Urothelium cell line (cell line): ENCODE measurements at places on chromosomes 2 and 18.

DNA sequence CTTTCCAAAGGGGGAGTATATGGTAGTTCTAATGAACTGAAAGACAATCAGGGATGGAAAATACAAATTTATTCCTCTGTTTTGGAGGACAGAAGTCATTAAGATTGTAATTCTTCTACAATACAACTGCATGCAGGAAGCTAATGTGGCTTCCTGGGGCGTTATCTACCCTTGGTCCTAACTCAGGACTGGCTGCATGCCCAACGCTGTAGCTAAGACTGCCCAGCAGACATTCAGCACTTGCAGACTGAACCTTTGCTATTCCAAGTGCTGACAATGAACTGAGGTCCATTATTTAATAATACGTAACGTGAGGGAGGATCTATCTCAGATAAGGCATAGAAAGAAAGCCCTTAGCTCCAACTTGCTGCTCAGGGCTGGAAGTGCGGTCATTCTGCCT lies 53.2 kb downstream of the ZAP70 start:
- DNase-seq, result no peak

DNA sequence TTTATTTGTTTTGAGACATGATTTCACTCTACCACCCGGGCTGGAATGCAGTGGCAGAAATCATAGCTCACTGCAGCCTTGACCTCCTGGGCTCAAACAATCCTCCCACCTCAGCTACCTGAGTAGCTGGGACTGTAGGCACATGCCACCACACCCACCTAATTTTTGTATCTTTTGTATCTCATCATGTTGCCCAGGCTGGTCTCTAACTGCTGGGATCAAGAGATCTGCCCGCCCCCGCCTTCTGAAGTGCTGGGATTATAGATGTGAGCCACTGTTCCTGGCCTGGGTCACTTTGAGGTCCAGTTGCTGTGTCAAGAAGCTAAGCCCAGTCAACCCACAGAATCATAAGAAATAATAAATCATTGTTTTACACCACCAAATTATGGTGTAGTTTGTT lies 38.4 kb downstream of the TSN start:
- DNase-seq, result no peak

DNA sequence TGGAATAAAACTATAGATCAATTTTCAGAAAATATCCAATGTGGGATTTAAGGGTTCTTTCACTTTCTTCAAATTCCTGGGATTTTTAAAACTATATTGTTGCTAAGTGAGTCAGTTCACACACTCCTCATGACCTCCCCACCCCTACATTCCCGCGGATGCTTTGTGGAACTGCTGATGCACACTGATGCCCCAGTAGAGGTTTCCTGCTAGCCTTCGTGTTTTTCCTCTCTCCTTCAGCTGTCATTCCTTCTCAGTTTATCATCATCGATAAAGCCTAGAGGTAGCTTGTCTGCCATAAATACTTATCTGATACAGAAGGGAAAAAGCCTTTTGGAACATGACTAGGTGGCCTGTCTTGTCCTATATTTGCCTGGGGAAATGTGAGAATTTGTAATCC lies 67.4 kb upstream of the GALNT5 start:
- DNase-seq, result peak; percentile 50

- no peak for DNase-seq
Measured at GRCh38 chr18:21298351-21298750, 56.3 kb downstream of the GREB1L start.

GRCh38 chr18:42780171-42780570 lies 335.3 kb downstream of the RIT2 start:
- DNase-seq, result no peak

- no peak for DNase-seq
Measured at GRCh38 chr2:84137034-84137433, 322.0 kb downstream of the SUCLG1 start.

- DNase-seq, result no peak
Measured at GRCh38 chr2:43065871-43066270, 160.5 kb downstream of the ZFP36L2 start.

GRCh38 chr2:70140791-70141211 lies 50.0 kb downstream of the C2orf42 start:
- DNase-seq, result no peak

DNA sequence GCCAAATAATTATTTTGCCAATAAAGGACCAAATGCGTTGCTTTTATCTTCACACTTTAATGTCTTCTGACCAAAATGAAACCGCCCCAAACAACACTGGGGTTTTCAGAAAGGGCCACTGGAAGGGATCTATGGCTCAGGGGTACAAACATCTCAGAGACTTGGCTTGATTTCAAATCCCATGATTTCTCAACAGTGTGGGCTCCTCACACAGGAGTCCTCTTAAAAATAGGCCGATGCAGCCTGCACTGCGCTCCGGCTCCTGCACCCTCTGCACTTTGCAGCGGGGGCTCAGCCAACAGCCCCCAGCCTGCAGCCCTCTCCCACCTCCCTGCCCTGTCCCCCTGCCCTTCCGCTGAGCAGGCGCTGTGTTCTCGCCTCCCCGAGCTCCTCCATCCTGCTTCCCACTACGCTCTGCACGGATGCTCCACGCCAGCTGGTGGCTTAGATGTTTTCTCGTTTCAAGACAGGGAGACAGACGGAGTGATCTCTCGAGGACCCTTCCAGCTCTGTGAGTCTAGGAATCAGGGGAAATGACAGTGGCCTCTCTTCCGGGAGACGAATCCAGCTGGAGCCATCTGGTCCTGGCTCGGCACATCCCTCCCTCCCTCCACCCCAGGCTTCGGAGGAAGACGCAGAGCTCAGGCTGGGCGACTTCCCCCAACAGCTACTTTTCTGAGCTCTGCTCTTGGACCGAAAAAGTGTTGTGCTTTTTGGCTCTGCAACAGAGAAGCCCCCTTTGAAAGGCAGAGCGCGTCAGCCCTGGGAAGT lies 71.4 kb downstream of the KCNF1 start:
- no peak for DNase-seq

GRCh38 chr2:44965684-44966083 lies 24.2 kb downstream of the SIX3 start:
- DNase-seq, result no peak

DNA sequence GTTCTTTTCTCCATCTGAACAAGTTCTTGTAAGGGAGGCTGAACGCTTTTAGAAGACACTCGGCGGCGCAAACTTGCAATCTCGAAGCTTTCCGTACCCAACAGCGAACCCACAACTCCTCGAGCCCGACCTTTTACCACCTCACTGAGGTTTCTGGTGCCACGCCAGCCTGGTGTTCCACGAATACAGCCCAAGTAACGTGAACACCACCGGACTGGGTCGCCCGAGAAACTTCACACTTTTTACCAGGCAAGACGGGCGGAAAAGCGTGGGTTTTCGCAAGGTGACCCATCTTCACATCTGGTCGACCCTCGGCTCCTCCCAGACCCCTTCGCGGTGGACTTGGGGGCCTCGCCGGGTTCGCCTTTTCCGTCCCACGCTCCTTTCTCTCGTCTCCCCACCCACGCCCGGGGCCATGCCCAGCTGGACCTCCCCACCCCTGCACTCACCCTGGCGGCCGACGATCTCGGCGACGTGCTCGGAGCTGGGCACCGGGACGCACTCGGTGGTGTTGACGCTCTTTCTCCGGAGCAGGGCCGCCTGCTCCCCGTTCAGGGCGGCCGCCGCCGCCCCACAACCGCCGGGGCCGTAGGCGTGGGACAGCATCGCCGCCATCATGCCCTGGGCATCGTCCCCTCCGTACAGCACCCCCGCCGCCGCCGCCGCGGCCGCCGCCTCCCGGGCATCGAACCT lies 1.2 kb downstream of the MEX3C start:
- DNase-seq, result peak; percentile 6

- no peak for DNase-seq
Measured at GRCh38 chr2:236014408-236015131, 153.6 kb downstream of the GBX2 start.

DNA sequence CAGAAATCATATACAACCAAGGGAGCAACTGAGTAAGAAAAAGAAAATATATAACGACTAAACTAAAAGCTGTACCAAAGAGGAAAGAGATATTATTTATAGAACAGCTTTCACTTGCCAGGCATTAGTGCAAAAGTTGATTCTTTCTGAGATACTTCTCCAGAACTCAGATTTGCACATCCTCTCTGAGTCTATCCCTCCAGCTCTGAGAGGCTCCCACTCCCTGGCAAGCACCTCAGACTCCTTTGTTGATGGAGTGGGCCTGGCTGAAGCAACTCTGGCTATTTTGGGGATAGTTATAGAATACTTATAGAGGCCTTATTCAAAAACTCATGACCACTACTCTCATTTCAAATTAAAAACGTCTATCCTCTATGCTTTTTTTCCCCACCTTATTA lies 501.6 kb upstream of the TNP1 start:
- DNase-seq, result no peak

DNA sequence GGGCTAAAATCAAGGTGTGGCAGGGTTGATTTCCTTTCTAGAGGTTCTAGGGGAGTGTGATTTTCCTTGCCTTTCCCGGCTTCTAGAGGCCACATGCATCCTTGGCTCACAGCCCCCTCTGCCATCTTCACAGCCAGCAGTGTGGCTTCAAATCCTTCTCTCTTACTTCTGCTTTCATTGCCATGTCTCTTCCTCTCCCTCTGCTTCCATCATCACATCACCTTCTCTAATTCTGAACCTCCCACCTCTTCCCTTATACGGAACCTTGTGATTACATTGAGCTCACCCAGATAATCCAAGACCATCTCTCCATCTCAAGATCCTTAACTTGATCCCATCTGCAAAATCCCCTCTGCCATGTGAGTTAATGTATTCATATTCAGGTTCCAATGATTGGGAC lies 56.2 kb upstream of the RMDN2 start:
- DNase-seq, result no peak

- DNase-seq, result no peak
Measured at GRCh38 chr2:181281206-181281832, 175.9 kb upstream of the ITGA4 start.

DNA sequence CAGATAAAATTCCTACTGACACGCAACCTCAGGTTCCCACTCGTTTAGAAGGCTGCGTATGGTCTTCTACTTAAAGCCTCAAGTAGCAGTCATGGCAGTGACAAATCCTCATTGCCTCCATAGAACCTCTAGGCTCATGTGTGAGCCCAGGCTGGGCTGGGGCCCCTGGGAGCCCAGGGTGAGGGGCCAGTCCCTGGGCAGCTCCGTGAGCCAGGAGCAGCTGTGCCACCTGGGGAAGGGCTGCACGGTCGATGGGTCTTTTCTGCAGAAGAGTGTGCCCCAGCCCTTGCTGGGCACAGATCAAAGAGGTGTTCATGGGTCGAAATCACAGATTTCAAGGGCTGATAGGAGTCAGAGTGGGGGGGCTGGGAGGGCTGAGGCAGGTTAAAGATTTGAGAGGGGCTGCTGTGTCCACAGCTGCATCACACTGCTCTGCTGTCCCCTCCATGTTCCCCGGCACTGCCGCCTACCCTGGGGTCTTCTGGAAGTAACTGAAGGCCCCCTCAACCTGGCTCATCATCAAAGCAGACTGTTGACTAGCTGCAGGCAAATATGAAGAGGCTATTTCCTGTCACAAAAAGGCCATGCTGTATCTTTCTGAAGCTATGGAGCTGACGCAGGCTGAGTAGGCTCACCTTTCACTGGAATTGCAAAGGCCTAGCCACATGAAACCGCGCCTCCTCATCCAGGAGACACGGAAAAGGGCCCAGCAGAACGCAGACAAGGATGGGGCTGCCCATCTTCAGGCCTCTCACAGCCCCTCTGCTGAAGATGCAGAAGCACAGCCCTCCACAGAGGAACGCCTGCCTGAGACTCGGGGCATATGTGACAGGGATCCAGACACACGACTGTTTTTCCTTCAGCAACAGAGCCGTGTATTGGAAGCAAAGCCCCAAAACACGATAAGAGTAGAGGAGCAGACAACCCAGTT lies 35.7 kb upstream of the ALPP start:
- DNase-seq, result no peak

- no peak for DNase-seq
Measured at GRCh38 chr2:7704296-7704865, 787.2 kb downstream of the RNF144A start.

DNA sequence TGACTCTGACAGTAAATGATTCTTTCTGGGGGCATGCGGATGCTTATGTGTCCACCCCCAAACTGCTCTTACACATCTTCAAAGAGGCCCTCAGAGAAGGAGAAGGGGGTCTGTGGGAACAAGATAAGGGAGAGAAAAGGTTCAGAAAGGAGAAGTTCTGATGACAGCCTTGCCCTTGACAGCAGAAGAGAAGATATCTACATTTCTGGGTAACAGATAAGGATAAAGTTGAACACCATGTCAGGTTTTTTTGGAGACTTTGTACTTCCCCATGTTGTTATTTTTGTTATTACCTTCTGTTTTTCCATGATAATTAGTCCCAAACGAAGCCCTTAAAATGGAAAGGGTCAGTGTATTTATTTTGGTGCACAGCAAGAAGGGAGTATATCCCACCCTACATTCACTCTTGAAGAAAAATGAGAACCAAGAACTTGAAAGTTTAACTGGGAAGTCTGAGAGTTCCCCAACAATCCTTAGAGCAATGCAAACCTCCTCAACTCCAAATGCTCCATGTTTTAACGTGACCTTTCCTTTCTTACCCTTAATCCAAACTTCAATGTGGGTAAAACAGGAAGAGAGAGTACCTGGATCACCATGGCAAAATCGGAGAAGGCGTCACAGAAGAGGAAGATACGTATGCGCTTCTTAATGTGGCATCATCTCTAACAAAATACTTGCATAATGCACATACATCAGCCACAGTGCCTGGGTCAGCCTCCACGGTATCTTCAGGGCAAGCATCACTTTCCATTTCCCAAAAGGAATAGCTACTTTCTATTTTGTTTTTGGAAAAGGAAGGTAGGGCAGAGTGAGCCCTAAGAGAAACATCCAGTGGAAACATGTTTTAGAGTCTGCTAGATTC lies 264.6 kb upstream of the STON1 start:
- no peak for DNase-seq

DNA sequence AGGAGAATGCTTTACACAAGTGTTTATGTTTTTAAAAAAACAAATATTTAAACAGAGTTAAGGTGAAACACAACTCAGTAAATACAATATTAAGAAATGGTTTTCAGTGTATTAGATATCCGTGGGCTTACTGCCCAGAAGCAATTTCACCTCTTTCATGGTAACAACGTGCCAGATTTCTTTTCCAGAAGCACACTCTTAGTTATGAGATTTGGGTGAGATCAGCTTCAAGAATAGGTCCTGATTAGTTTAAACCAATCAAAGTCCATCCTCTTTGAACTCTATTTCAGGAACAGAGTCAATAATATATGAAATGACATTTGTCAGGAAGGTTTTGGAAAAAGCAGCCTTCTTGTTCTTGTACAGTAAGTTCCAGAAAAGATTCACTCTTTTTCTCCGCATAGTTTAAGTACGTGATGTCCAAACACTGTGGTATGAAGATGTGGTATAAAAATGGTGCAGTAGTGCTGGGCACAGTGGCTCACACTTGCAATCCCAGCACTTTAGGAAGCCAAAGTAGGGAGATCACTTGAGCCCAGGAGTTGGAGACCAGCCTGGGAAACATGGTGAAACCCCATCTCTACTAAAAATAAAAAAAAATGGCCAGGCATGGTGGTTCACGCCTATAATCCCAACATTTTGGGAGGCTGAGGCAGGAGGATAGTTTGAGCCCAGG lies 14.7 kb downstream of the USP34 start:
- no peak for DNase-seq

GRCh38 chr2:179550849-179551248 lies 286.2 kb upstream of the SESTD1 start:
- no peak for DNase-seq
